GM19239 (cell line): ENCODE measurements at places on chromosomes 1 and 21.
A peak's percentile ranks its signal among the peaks of the same experiment; 100 is the strongest.

- DNase-seq = no peak
Measured at GRCh38 chr1:190679044-190679443, 201.4 kb upstream of the BRINP3 start.

DNA sequence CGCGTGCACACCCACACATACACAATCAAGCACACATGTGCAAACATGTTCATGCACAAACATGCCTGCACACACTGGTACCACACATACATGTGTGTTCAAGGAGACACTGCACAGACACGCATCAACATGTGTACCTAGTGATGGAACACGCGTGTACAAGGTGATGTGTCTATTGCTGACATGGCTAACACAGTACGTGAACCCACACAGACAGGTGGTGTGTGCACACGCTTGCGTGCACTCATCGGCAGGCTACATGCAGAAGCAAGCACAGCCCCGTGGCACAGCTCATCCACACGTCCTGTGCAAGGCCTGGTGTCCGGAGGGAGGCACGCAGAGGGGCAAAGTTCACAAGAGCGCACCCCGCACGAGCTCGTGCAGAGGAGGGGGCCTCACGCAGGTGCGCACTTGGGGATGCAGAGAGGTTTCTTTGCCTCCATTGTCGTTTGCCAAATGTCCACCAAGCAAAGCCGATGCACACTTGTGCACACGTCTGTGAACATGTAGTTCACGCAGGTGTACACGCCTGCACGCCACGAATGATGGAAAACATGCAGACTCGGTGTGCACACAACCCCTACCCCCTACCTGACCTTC lies 969 bp downstream of the ACAP3 start:
- no peak for DNase-seq

DNA sequence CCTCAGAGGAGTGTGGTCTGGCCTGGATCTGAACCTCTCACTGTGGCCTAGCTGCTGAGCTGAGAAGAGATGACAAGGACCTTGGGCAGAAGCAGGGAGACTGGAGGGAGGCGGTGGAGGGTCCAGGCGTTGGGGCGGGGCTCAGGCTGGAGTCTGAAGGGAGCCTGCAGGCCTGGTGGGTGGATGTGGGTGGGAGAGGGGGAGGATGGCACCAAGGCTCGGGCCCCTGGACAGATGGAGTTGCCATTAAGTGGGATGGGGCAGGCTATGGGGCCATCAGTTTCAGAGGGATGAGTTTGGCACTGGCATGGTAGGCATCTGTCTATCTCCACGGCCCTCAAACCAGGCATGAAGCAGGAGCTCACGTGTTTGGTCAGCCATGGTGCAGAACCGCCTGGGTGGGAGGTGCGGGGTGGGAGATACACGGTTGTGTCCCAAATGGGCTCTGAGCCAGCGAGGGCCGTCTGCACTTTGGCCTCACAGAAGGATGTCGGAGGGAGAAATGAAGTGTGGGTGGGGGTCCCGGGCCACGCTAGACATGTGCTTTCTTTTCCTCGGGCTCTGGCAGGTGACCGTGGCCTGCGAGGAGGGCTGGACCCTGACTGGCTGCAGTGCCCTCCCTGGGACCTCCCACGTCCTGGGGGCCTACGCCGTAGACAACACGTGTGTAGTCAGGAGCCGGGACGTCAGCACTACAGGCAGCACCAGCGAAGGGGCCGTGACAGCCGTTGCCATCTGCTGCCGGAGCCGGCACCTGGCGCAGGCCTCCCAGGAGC lies 23.6 kb downstream of the PCSK9 start:
- no peak for DNase-seq

- no peak for DNase-seq
Measured at GRCh38 chr1:91406773-91407389, 2.2 kb upstream of the HFM1 start.

DNA sequence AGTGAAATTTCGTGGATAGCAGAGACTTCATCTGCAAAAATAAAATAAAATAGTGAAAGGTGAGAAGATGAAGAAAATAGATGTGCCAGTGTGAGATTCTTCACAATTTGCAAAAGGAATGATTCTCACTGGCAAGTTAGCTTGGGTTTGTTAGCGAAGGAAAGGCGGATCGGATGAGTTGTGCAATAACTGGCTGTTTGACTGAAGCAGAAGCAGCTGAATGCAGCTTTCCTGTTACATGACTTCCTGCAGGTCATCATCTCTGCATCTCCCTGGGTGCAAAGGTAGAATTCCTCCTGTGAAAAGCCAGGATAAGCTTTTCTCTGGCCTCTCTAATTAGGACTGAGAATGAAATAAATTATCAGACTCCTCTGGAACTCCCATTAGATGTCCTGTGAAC lies 263.1 kb upstream of the CHRM3 start:
- no peak for DNase-seq

DNA sequence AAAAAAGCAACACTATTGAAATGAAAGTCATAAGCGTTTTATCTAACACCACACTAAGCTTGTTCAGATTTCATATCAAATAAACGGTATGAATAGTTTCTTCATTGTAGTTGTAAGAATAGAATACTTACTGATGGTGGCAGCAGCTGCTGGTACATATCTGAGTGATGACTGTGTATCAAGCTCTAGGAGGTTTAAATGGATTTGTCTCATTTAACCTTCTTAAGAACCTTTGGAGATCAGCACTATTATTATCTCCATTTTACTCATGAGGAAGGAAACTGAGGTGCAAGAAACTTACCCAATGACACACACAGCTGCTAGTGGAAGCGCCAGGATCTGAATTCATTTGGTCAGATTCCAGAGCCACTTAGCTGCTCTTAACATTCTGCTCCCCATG lies 104.0 kb downstream of the EIF4G3 start:
- DNase-seq = no peak

DNA sequence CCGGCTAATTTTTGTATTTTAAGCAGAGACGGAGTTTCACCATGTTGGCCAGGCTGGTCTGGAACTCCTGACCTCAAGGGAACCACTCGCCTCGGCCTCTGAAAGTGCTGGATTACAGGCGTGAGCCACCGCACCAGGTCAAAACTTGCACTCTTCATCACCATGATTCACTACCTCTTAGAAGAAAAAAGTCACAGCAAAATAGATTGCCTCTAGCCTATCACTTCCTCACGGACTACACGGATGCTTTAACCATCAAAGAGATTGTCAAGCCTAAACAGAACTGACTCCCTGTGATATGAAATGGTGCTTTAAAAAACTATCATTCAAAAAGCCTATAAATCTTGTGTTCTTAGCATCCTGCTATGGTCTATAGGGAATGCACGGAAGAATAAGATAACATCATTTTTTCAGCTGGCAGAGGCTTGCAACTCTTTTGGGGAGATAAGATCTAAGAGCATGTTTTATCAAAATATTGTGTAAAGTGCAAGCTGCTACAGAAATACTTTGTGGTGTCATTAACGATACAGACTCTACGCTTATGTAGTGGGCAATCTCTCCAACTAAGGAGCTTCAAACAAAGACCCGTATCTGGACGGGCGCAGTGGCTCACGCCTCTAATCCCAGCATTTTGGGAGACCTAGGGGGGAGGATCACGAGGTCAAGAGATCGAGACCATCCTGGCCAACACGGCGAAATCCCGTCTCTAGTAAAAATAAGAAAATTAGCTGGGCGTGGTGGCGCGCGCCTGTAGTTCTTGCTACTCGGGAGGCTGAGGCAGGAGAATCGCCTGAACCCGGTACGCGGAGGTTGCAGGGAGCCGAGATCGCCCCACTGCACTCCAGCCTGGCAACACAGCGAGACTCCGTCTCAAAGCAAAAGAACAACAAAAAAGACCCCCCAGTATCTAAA lies 966 bp downstream of the TFB2M start:
- DNase-seq = no peak

DNA sequence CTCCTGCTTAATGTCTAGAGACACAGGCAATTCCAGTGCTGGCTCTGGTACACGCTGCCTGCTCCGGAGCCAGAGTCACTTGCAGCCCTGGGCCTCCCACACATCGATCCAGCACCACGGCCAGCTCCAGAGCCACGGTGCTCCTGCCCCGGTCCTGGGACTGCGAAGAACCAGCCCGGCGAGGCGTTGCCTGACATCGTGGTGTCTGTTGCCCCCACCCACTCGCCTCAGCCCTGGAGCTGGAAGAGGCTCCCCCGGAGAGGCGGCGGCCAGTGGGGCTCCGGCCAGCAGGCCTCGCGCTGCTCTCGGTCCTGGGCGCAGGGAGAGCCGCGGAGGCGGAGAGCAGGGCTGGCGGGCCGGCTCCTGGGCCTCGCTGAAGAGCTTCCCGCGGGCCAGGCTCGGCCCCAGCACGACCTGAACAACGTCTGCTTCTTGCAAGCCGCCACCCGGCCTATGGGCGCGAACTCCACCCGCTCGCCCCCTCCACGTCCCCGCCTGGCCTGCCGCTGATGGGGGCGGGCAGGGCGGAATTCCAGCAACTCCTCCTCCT lies 364.8 kb downstream of the CEP170 start:
- no peak for DNase-seq

- no peak for DNase-seq
Measured at GRCh38 chr1:3735027-3735681, 17.1 kb upstream of the CCDC27 start.

DNA sequence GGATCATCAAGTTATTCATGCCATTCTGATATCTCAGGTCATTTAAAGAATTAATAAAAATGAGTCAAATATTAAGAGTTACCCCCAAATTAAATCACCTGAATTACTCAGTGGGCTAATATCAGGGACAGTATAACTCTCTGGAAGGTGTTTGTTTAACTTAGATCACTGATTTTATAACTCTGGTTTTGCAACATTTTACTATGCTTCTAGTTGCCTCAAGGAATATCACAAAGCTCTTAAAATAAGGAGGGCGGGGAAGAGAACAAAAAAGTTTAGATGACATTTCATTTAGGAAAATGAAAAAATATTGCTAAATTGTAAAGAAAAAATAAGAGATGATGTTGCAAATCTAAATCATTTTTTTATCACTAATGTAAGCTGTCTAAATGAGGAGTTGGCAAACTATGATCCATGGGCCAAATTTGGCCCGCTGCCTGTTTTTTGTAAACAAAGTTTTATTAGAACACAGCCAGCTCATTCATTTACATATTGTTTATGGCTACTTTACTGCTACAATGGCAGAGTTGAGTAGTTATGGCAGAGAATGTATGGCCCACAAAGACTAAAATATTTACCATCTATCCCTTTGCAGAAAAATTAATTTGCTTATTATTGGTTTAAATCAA lies 31.9 kb upstream of the SLC19A2 start:
- DNase-seq = no peak

DNA sequence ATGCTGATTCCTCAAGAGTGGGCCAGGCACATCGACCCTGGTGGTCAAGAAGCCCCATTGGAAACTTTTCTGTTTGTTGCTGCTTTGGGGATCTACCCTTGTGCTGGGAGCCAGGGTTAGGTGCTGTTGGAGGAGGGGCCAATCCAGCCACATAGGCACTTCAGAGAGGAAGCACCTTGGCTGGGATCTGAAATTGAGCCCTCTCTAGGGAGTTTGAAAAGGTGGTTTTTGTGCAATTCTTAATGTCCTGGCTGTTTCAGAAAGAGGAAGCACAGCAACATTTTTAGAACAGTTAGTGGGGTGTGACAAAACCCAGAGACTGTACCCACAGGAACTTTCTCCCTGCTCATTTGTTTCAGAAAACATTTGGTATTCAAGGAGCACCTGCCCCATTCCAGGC lies 17.2 kb upstream of the BEND5 start:
- DNase-seq = no peak

DNA sequence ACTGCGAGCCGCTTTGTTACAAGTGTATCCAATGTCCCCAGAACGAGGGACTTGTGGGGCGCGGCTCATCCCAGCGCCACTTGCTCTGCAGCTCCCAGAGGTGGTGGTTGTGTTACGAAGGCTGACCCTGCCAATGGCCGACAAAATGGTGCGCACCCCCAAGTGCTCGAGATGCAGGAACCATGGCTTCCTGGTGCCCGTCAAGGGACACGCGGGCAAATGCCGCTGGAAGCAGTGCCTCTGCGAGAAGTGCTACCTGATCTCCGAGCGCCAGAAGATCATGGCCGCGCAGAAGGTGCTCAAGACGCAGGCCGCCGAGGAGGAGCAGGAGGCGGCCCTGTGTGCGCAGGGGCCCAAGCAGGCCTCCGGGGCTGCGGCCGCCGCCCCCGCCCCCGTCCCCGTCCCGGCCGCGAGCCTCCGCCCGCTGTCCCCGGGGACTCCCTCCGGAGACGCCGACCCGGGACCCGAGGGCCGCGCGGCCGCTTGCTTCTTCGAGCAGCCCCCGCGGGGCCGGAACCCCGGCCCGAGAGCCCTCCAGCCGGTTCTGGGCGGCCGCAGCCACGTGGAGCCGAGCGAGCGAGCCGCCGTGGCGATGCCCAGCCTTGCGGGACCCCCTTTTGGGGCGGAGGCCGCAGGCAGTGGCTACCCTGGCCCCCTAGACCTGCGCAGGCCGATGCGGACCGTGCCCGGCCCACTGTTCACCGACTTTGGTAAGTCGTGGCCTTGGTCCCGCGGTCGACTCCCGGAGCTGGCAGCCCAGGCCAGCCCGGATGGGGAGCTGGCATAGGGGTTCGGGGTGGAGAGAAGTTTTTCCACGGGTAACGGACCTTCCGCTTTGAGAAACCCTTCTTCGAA lies at the start of gene DMRTB1:
TSS of gene DMRTB1 (plus strand) at position 79 of the 855 bp plus-strand sequence. CDS start at position 134, 55 bp downstream.
- DNase-seq = no peak

DNA sequence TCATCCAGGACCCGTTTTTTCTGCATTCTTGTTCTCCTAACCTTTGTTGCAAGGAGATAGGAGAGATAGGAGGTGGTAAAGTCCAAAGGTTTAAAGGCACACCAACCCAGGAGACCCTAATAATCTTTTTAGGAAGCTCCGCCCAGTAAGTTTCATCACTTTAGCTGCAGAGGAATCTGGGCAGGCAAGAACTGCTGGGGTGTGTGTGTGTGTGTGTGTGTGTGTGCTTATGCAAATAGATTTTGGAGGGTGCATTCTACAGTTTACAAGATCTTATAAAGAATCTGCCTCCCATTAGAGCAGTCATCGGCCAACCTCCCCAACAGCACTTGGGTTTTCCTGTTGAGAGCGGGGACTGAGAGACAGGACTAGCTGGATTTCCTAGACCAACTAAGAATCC lies 3.9 kb upstream of the IL10 start:
- no peak for DNase-seq

GRCh38 chr1:90579212-90579802 lies 137.8 kb downstream of the BARHL2 start:
- peak; percentile 44 for DNase-seq

DNA sequence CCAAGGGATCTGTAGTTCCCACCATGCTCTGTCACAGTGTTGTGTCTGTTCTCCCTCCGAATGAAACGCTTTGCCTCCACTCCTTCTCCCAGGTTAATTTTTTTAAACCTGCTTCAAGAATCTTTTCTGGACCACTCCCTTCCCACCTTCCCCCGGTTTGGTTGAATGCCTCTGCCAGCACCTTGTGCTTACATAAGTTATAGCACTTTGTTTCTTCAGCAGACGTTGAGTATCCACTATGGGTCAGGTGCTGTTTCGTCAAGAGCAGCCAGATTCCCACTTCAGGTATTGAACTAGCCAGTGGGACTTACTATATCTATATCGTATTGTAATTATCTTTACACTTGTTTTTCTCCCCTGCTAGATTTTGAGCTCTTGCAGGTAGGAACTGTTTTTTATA lies 27.6 kb downstream of the TTF2 start:
- DNase-seq = no peak

- DNase-seq = no peak
Measured at GRCh38 chr1:226736001-226736907, 2.8 kb downstream of the ITPKB start.

GRCh38 chr1:207810606-207811295 lies 58.9 kb downstream of the CD46 start:
- DNase-seq = no peak
